NCI-H2227 treated with DMSO at 0.1 percent for 48 hours (cell line): ENCODE measurements at places on chromosomes 6 and 20.

- DNase-seq: peak; percentile 79
Observed at GRCh38 chr6:107674995-107675738, 148.9 kb downstream of the SCML4 start.

- DNase-seq: no peak
Observed at GRCh38 chr6:143549949-143550268, 38.4 kb upstream of the FUCA2 start.

DNA sequence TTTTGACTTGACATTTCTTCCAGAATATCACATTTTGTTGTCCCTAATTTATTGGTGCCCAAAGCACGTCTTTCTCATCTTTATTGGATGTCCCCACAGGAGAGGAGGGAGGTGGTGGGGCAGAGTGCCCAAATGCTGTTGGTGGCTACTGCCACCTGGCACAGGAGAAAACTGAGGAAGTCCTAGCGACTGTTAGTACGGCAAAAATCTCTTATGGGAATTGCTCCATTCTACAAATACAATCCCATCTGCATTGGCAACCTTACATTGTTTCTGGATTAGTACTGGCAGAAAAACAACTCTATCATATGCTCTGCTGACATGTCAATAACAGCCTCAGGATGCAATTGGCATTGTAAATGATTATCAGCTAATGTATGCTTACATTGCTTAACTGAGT is 235.4 kb upstream of the IRAK1BP1 start:
- DNase-seq: no peak

GRCh38 chr6:37552267-37552666 is 52.6 kb upstream of the CCDC167 start:
- no peak for DNase-seq

DNA sequence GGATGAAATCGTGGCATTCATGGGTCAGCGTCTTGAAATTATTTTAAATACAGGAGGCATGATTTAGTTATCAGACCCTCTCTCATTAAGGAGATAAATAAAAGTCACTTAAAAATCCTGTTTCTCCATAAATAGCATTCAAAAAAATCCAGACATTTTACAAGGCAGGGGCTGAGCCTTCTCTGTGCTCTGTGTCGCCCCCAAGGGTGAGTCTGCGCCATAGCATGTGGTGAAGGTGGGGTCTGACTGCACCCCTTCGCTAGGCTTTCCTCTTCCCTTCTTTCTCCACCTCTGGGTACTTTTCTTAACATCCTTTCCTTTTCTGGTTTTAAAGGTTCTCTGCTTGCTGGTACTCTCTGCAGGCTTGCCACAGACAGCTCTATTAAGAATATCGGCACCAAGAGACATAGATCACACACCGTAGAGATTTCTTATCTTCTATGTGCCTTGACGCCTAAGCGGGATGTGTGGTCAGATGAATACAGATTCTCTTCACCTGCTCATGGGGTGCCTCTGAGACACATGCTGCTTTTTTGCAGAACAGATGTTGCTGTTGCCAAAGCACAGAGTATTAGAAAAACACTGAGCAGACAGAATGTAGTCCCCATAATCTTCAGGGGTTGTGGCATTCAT is 20.1 kb upstream of the FAM209A start:
- no peak for DNase-seq

DNA sequence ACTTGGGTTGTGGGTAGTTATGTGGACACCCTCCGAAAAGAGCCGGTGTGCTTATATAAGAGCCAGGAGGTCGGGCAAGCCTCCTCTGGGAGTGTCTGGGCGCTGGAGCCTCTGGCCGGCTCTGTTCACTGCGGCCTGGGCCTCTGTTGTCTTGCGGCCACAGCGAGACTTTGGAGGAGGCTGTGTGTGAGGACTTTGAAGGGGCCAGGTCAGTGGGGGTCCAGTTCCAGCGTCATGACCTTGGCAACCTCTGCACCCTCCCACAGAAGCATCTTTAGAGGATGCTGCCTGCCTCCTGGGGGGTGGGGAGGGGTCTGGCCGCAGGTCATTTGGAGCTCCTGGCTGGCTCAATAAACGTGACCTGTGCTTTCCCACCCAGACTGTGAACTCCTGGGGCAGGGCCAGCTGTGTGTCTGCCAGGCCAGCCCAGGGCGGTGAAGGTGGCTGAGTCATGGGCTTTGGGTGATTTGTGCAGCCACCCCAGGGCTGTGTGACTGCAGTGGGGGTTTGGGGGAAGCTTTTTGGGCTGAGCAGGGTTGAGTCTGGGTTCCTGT is 1.2 kb downstream of the TCEA2 start:
- no peak for DNase-seq

- DNase-seq: peak; percentile 76
Observed at GRCh38 chr20:25230166-25230831, 17.6 kb upstream of the PYGB start.

GRCh38 chr20:47606414-47606982 is 104.8 kb downstream of the NCOA3 start:
- DNase-seq: peak; percentile 50

GRCh38 chr20:56259948-56260347 is 11.4 kb downstream of the MC3R start:
- DNase-seq: no peak

- DNase-seq: peak; percentile 95
Observed at GRCh38 chr6:39724787-39725631, at the start of gene KIF6. Gene KIF6, minus strand, starts transcription at chr6:39725408. Its CDS starts 98 bp downstream, at chr6:39725310.

DNA sequence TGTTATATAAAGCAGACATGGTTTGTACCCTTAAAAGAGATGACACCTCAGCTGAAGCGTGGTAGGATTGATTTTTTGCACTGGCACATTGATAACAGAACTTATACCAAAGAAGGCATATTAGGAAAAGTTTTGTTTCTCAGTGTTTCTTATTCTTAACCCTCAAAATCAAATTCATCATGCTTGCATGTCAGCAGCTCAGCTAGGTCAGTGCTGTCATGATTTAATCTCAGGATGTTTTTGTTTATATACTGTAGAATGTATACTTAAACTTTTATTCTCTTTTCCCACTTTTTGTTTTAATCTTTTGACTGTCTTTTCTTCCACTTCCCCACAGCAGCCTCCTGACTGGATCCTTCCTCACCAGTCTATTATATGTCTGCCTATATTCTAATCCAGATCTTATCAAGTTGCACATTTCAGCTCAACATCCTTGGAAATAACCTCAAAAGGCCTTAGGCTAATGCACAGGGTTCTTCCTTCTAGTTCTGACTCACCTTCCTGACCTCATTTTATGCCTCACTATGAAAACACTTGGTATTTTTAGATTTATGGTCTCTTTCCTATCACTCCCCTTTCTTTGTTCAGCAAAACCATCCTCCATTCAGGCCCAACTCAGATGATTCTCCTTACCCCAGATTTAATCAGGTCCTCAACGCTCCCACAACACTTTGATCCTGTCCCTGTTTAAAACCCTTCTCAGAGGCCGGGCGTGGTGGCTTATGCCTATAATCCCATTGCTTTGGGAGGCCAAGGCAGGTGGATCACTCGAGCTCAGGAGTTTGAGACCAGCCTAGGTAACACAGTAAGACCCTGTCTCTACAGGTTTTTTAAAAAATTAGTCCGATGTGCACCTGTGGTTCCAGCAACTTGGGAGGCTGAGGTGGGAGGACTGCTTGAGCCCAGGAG is 7.2 kb downstream of the HEBP2 start:
- DNase-seq: no peak

- peak; percentile 46 for DNase-seq
Observed at GRCh38 chr6:25652007-25652515, at the start of gene SCGN. Gene SCGN, plus strand, starts transcription at chr6:25652215. Its CDS starts 189 bp downstream, at chr6:25652404.

DNA sequence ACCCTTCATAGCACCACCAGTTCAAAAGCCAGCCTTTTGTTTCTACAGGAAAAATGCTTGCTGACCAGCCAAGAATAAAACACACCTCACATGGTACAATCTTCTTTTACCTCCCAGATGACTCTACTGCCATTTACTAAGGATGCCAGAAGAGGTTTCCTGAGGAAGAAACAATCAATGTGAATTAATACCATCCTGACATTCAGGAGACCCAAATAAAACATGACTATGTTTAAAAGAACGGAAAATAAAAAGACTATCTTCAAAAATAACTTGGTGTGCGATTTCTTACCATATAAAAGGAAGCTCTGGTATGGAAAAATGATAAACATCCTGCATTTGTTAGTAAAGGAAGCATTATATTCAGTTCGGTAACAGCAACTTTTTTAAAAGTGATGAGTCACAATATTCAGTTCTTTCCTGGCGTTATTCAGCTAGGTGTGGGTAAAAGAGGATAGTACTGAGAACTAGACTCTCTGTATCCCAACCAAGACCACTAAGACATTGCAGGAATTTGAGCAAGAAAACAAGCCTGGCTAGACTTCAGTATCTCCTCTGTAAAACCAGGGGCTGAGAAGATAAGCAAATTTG is 16.3 kb downstream of the COL21A1 start:
- no peak for DNase-seq

GRCh38 chr6:157316871-157317814 is 6.2 kb downstream of the TMEM242 start:
- DNase-seq: no peak

DNA sequence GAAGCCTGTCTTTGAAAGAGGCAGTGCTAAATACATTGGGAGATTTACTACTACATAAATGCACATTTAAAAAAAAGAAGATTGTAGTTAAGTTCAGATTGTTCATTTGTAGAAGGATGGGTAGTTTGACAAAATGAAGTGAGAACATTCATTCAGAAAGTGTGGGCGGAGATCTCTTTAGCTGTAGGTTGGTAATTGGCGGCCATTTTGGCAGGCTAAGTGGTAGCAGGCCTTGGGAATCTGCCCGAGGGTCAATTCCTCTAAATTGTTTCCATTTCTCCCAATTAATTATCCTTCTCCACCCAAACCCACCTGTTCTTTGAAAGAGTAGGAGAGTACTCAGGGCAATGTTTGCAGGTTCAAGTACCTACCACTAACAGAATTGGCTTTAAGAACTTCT is 17.9 kb downstream of the SOX4 start:
- no peak for DNase-seq

DNA sequence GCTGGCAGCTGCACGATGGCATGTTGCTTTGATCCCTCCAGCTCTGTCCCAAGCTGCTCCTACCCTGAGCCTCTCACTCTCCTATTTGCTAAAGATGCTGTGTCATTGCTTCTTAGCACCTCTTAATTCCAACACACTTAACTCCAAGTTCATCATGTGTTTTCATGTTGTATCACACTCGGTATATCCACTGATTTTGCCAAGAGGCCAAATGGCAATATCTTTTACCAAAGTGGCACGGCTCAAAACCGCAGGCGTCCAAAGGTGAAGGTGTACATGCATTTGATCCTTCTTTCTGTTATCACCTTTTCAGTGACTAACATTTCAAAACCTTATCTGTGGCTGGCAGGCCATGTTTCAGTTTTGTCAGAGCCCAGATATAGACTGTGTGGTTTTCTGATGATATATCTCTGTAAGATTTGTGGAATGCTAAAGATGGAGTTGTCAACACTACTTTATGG is 217.0 kb downstream of the TBX18 start:
- no peak for DNase-seq

DNA sequence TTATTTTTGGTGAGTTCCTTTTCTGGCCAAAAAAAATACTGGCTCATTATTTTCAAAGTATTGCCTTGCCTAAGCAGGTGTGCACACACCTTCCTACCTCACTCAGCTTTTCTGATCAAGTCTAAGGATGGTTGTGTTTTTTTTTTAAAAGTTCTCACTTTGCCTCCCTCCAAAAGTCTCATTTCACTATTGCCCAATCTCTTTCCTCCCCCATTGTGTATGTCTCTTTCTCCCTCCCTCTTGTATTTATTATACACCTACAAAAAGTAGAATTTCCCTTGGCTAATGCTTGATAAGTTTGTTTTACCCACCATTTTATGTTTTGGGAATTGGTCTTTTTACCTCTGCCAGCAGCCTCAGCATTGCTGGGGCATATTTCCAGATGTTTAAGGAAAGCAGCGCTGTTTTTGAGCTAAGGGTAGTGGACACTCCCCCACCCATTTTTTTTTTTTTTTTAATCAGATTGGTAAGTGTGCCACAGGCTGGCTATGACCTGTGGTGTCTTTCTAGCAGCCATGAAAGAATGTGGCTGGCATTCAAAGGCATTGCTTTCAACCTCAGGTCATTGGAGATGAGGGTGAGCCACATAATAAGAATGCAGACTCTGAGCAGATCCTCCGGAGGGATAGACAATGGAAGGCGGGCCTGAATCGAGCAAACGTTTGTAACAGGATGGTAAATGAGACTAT is 668.6 kb downstream of the UTRN start:
- no peak for DNase-seq

- DNase-seq: peak; percentile 75
Observed at GRCh38 chr20:698276-698675, 22.7 kb upstream of the SCRT2 start.
